A549 (cell line): ENCODE measurements at places on chromosomes 4 and X.

GRCh38 chrX:590693-591404 lies 39.7 kb upstream of the SHOX start:
- DNase-seq, result no peak

- peak; percentile 45 for DNase-seq
Measured at GRCh38 chr4:167622481-167623240, 388.4 kb upstream of the SPOCK3 start.

DNA sequence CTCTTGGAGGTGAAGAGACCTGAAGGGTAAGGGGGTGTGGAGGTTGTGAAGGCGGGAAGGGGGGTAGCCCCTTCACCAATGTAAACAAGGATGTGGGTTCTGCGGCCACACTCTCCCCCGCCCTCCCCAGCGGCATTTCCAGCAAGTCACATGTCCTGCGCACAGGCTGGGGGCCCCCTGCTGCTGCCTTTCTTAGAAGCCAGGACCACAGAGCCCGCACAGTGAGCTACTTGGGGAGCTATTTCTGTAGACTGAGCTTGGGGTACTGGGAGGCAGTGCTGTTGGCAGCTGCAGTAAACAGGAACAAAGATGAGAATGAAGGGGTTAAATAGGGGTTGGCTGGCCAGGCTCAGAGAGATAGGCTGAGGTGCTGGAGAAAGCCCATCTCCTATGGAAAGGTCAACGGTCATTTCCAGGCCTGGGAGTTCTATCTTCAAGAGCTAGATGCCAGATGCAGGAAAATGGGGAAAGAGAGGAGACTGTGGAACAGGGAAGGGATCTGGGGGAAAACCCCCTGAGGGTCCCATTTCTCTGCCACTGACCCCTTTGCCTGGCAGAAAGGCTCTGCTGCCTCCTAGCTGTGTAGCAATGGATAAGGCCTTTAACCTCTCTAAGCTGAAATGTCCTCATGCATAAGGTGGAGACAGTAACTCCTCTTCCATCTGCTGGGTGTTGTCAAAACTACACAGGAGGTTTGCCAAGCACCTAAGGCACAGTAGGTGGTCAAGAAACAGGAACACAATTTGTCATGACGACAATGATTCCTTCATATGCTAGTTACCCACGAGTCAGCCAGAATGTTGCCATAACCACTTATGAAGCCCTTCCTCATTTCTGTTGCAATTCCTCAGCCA lies 18.5 kb upstream of the PIM2 start:
- DNase-seq, result no peak

DNA sequence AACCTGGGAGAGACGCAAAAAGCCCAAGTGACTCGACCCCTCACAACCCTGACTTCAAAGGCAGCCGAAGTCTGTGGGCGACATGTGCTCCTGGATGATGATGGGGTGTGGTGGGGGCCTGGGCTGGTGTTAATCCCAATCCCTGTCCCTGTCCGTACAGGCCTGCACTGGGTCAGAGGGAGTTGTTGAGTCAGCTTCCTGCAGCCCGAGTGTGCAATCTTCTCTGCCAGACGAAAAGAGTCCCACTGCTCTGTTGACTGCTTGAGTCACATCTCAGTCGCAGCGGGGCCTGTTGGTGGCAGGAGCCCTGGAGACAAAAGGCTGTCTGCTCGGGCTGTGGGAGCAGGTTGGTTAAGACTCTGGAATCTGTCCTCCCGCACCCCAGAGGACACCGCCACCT lies 10.3 kb downstream of the FAM3A start:
- no peak for DNase-seq

DNA sequence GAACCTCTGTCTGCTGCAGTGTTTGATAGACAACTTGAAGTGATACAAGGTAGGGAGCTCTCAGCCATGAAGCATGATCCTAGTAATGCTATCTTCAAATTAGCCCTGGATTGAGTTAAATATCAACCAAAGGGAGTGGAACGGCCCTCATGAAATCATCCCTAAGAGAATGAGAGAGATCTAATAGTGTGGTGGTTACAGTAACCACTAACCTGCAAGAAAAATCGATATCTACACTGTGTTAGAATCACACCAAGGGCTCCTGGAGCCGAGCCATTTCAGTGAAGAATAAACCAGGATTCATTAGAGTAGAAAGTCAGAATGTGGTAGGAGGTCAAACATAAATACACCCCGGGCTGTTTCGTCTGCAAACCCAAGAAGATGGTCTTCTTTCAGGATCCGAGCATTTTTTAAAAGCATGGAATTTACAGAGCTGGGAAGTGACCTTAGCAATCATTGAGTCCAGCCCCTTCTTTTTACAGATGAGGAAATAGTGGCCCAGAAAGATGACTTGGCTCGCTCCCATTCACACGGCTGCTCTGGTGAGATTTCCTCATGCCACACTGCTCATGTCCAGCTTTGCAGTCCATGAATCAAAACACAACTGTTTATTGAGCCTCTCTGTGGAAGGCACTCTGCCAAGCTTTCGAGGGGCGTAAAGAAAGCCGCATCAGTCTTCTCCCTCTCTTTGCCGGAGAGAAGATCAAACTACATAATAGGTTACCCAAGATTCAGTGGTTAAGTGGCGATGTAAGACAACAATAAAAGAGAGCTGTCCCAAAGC lies 5.5 kb upstream of the DCTD start:
- DNase-seq, result no peak
